Activated naive CD4-positive, alpha-beta T cell treated with anti-CD3 and anti-CD28 coated beads, Interleukin-2, amount 10 ng/mL, durations not matched to agents 7 days and 5 days (primary cell): ENCODE measurements at places on chromosomes 7 and 10.
A peak's percentile ranks its signal among the peaks of the same experiment; 100 is the strongest.

GRCh38 chr7:41487229-41487940 is 215.5 kb downstream of the INHBA start:
- no peak overlapping the region for H3K4me3 ChIP-seq
- H3K27ac ChIP-seq: no peak overlapping the region
- H3K27me3 ChIP-seq: no peaks in the 10 kb centered on the region
- no peak for DNase-seq

DNA sequence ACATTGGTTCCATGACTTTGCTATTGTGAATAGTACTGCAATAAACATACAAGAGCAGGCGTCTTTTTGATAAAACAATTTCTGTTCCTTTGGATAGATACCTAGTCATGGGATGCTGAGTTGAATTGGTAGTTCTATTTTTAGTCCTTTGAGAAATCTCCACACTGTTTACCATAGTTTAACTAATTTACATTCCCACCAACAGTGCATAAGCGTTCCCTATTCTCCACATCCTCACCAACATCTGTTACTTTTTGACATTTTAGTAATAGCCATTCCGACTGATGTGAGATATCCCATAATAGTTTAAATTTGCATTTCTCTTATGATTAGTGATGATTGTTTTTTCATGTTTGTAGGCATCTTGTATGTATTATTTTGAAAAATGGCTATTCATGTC is 707.0 kb downstream of the SORCS1 start:
- H3K27me3 ChIP-seq: no peaks in the 10 kb centered on the region
- no peak for DNase-seq
- no peak overlapping the region for H3K27ac ChIP-seq

DNA sequence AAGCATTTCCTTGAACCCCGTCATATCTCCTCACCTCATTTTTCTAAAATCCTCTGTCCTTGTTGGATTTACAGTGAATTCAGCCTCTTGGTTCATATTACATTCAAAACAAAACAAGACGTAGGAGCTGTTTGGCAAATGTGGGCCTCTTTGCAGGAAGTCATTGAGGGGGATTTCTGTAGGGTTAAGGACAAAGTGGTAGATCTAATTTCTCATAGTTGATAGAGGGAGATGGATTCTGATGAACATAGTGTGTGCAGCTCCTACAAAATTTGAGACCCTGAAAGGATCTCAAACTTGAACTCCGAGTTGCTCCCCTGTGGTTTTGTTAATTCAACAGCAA is 682 bp downstream of the TBXAS1 start:
- no peak for DNase-seq
- H3K27me3 ChIP-seq: peaks cover 9% of the 10 kb centered on the region
- peak overlapping the region; percentile 79 for H3K27ac ChIP-seq
- H3K4me3 ChIP-seq: peak overlapping the region; percentile 54
- peaks cover 29% of the 10 kb centered on the region for H3K4me1 ChIP-seq

DNA sequence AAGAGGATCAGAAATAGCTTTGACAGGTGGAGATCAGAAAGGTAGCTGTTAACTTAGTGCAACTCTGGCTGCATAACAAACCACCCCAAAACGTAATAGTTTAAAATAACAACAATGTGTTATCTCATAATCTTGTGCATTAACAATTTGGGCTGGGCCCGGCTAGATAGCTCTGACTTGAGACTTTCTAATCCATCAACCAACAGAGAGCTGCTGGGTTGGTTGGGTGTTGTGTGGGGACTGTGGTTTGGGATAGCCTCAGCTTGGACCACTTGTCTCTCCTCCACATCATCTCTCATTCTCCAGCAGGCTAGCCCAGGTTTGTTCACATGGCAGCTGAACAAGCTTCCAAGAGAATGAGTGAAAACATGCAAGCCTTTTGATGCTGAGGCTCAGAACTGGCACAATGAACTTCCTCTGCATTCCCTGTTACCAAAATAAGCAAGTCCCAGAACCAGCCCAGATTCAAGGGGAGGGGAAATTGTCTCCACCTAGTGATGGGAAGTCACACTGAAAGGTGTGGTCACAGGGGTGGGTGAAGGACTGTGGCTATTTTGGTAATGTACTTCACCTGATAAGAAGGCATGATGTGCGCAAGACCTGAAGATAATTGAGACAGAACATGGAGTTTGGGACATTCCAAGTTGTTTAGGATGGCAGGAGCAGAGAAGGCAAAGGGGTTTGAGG is 20.4 kb upstream of the ASAH2 start:
- no peak overlapping the region for H3K27ac ChIP-seq
- no peaks in the 10 kb centered on the region for H3K36me3 ChIP-seq
- DNase-seq: no peak

DNA sequence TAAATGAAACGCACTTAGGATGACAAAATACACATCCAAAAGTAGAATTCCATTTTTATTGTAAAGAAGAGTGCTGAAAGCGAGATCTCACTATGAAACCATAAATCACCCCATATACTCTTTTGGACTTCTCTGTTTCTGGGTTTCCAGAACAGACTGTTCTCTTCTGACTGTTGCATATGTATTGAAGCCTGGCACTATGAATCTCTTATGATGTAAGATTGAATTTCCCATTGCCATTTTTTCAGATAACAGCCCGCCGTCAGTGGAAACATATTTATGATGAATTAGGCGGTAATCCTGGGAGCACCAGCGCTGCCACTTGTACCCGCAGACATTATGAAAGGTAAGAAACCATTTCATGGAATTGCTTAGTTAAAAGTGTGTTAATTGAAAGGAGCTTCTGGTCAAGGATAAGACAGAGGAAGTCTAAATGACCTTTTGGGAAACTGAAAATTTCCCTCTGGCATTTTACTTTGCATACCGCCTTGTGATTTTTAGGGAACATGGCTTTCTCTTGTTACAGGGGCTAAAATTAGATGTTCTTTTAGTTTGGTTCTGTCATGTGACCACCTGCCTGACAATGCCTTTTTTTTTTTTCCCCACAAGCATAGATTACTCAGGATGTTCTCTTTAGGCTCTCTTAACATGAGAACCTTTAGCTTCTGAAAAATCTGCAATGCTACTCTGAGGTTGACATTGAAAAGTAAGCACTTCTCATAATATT is 168.1 kb downstream of the ARID5B start:
- H3K27me3 ChIP-seq: no peaks in the 10 kb centered on the region
- DNase-seq: no peak
- no peak overlapping the region for H3K4me3 ChIP-seq
- H3K4me1 ChIP-seq: peaks cover 77% of the 10 kb centered on the region

DNA sequence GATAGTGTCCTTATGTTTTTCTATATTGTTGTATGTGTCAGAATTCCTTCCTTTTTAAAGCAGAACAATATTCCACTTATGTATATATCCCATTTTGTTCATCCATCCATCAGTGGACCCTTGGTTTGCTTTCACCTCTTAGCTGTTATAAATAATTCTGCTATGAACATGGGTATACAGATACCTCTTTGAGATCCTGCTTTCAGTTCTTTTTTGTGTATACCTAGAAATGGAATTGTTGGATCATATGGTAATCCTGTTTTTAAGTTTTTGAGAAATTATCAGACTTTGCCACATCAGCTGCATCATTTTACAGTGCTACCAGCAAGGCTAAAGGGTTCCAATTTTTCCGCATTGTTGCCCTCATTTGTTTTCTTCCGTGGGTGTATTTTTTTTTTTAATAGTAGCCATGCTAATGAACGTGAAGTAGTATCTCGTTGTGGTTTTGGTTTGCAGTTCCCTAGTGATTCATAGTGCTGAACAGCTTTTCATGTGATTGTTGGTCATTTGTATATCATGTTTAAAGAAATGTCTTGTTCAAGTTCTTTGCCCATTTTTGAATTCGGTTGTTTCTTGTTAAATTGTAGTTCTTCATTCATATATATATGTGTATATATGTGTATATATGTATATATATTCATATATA is 87.8 kb downstream of the LCOR start:
- H3K4me3 ChIP-seq: no peak overlapping the region
- peaks cover 8% of the 10 kb centered on the region for H3K36me3 ChIP-seq
- DNase-seq: no peak
- H3K27me3 ChIP-seq: no peaks in the 10 kb centered on the region
- H3K4me1 ChIP-seq: no peaks in the 10 kb centered on the region
- no peak overlapping the region for H3K27ac ChIP-seq

GRCh38 chr10:4648999-4649398 is 177.0 kb upstream of the AKR1E2 start:
- no peak overlapping the region for H3K4me3 ChIP-seq
- H3K4me1 ChIP-seq: peaks cover 22% of the 10 kb centered on the region
- no peak overlapping the region for H3K27ac ChIP-seq
- DNase-seq: no peak
- no peaks in the 10 kb centered on the region for H3K27me3 ChIP-seq
- H3K36me3 ChIP-seq: no peaks in the 10 kb centered on the region

GRCh38 chr7:155764438-155764793 is 47.8 kb downstream of the SHH start:
- no peaks in the 10 kb centered on the region for H3K27me3 ChIP-seq
- DNase-seq: peak; percentile 80
- peaks cover 67% of the 10 kb centered on the region for H3K4me1 ChIP-seq
- peak overlapping the region; percentile 98 for H3K27ac ChIP-seq
- H3K36me3 ChIP-seq: peaks cover 66% of the 10 kb centered on the region

DNA sequence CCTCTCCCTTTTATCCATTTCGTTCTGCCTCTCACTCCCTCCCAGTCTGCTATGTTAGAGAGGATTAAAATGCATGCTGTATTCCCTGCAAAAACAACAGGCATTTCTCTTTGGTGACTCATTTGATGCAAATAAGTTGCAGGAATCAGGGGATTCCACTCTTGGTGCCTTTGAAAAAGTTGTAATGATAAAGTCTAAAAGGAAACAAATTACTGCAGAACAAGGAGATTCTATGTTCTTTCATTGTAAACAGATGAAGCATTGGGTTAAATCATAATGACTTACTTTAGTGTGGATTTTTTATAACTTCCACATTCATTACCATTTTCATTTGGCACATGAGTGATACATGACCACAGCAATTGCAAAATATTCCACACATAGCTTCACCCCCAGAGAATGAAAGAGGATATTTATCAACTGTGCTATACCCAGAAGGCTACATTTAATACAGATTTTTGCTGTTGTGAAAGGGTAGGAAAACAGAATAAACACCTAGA is 33.4 kb upstream of the ABLIM1 start:
- peaks cover 23% of the 10 kb centered on the region for H3K27me3 ChIP-seq
- no peak overlapping the region for H3K27ac ChIP-seq
- no peaks in the 10 kb centered on the region for H3K36me3 ChIP-seq
- peaks cover 11% of the 10 kb centered on the region for H3K4me1 ChIP-seq
- no peak for DNase-seq

GRCh38 chr10:101162677-101163076 is 31.6 kb downstream of the TLX1 start:
- peaks cover 79% of the 10 kb centered on the region for H3K27me3 ChIP-seq
- no peaks in the 10 kb centered on the region for H3K36me3 ChIP-seq
- no peak overlapping the region for H3K27ac ChIP-seq
- H3K4me1 ChIP-seq: peaks cover 8% of the 10 kb centered on the region

DNA sequence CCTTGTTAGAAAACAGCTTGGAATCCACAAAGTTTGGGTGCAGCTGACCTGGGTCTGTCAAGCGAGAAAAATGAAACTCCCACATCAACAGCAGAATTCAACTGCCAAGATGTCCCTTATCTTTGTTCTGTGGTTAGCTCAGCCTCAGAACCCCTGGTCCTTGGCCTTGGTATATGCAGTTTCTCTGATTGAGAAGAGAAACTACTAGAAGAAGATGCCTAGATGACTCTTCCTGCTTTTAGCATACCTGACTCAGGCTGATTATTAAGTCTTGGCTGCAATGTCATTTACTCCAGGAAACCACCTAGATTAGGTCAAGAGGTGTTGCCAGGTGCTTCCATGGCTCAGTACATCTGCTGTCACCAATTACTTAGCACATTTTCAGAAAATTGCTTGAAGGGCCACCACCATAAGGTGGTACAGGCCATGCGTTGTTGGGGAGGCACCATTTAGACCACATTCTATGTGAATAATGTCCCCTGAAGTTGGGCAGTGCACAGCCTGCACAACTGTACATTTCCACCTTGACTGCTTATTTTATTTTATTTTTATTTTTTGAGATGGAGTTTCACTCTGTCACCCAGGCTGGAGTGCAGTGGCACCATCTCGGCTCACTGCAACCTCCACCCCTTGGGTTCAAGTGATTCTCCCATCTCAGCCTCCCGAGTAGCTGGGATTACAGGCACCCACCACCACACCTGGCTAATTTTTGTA is 59.4 kb upstream of the ZNF438 start:
- no peak overlapping the region for H3K27ac ChIP-seq
- H3K4me3 ChIP-seq: no peak overlapping the region
- H3K36me3 ChIP-seq: no peaks in the 10 kb centered on the region

DNA sequence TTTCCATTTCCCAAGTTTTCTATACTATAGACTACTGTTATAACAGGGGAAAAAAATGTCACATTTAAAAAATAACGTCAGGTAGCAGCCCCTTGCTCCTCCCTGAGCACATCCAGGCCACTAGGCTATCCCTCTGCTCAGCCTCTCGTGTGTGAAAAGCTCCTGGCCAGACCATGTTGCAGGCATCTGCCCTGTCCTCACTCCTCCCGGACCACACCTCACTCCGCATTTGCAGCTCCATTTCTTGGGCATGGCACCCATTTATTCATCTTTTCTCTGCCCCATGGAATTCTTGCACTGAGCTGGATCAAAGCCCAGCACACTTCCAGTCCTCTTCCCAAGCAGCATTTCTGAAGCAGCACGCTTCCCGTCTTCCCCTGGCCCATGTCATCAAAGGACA is 1.4 kb upstream of the GDF2 start:
- H3K27me3 ChIP-seq: peaks cover 8% of the 10 kb centered on the region
- H3K36me3 ChIP-seq: no peaks in the 10 kb centered on the region

GRCh38 chr7:101678658-101679057 is 49.6 kb upstream of the MYL10 start:
- no peak overlapping the region for H3K27ac ChIP-seq
- no peaks in the 10 kb centered on the region for H3K36me3 ChIP-seq
- no peak overlapping the region for H3K4me3 ChIP-seq
- no peak for DNase-seq
- H3K27me3 ChIP-seq: no peaks in the 10 kb centered on the region

DNA sequence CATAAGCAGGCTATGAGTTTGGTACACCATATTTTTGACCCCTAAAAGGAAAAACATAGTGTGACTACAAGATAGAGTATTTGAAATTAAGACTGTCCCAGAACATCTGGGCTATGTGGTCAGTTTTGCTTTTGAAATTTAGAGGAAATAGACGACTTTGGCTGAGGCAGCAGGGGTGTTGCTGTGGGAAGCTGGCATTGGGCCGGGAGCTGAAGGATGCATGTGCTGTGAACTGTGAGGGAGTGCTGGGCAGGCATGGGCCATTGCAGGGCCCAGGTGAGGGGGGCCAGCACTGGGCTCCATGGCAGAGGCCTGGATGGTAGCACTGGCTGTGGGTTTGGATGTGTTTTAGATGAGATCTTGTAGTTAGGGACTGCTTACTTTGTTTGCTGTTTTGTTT is 168.3 kb downstream of the BMPER start:
- H3K27me3 ChIP-seq: peaks cover 6% of the 10 kb centered on the region
- no peaks in the 10 kb centered on the region for H3K36me3 ChIP-seq
- no peaks in the 10 kb centered on the region for H3K4me1 ChIP-seq
